ENCODE measurements at places on chromosomes 6 and 20. TPM values are rescaled to one million over a fixed set of nuclear protein-coding genes. Genes with fewer than 3 reads are reported as not detected.

- DNase-seq, result no peak
Observed at GRCh38 chr20:35888657-35889056, 65.6 kb downstream of the SCAND1 start.

The MEI4 gene
- not detected for polyA plus RNA-seq

The TP53TG5 gene
- not detected for polyA plus RNA-seq

GRCh38 chr20:846894-847278 lies 13.4 kb downstream of the FAM110A start:
- no peak for DNase-seq

The CRISP3 gene
- polyA plus RNA-seq, result not detected

- no peak for DNase-seq
Observed at GRCh38 chr6:4347877-4348276, 212.5 kb upstream of the ECI2 start.

DNA sequence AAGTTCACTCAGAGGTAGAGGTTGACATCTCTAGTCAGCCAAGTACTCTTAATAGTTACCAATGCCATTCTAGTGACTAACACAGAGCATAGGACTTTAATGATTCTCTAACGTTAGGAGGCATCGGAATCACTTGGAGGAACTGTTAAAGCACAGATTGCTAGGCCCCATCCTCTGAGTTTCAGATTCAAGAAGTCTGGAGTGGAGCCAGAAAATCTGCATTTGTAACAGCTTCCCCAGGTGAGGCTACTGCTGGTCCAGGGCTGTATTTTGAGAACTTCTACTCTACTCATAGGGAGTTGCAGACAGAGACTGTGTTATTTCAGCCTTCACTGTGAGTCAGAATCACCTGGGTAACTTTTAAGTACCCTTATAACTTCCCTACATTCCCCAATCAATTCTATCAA lies 5.7 kb downstream of the LMBRD1 start:
- DNase-seq, result no peak

The ADGRG6 gene
- 32.9 TPM for polyA plus RNA-seq

The ARMC12 gene
- polyA plus RNA-seq, result 0.56 TPM

- no peak for DNase-seq
Observed at GRCh38 chr20:37179683-37180524, 556 bp upstream of the MROH8 start.

DNA sequence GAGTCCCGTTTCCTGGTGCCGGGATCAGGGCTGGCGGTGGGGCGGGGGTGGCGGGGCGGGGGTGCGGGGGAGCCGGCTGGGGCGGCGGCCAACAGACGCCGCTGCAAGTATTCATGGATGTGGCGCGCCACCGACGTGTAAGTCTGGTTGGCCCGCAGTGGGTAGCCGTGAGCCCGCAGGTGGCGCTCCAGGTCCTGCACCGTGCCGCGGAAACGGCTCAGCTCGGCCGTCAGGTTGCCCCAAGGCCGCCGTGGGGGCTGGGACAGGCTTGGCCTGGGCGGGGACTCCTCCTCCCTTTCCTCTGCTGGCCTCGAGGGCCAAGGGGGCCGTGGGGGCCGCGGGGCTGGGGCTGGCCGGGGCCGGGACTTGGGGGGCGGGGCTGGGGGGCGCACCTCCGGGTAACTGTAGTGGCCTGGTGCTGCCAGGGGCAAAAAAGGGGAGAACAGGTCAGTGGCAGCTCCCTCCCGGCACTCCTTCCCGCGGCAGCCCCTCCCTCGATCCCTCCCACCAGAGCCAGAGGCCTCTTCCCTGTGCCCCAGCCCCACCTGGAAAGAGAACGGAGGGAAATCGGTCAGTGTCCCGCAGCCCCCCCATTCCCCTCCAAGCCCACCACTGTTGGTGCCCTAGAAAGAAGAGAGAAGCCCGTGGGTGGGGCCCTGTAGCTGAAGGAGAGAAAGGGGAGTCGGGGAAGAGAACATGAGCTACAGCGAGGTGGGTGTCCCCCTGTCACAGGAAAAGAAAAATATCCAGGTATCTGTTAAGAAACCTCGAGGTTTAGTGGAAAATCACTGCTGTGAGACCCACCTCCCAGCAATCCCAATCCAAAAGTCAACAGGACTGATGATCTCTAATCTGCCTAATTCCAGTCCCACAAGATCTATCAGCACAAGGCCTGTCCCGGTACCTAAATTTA lies 21.3 kb downstream of the TNXB start:
- no peak for DNase-seq

GRCh38 chr6:140987364-140988155 lies 1145.2 kb upstream of the GJE1 start:
- DNase-seq, result no peak

GRCh38 chr20:17295151-17295726 lies 68.4 kb downstream of the PCSK2 start:
- no peak for DNase-seq

DNA sequence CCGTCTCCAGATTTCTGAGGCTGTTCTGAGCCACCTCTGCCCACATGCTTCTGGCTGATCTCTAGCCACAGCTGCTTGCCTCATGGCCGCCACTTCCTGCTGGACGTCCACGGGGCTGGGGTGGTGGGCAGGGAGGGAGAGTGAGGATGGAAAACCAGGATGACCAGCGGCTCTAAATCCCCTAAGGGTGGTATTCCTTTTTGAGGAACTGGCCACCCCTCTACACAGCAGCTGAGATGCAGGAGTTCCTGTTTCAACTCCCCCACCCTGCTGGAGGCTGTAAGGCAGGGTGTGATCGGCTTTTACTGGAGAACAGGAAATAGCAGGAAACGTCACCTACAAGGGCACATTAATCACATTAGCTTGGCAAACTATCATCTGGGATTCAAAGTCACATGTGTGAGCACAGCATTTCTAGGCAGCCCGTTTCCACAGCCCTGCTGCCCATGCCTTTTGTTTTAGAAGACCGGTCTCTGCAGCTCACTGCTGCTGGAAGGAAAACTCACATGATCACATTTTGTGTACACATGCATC lies 181.6 kb upstream of the ECI2 start:
- peak; percentile 65 for DNase-seq

DNA sequence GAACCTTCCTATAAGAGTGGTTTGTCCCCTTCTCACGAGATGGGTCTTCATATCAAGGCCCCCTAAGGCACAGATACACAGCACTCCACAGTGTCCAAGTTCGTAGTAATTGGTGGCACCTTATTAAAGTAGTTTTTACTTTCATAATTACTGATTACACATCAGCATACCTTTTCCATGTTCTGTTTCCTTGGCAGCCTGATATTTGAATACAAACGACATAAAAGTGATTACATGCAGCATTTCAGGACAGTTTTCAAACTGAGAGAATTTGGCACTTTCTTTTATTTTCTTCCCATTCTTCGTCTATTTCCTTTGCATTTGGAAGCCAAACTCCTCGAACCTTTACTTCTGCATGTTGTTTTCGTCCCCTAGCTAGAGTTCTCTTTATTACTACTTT lies 139.7 kb downstream of the MTHFD1L start:
- DNase-seq, result no peak

The ESR1 gene
- not detected for polyA plus RNA-seq

- no peak for DNase-seq
Observed at GRCh38 chr6:105431226-105431625, 28.3 kb upstream of the PREP start.

- DNase-seq, result no peak
Observed at GRCh38 chr6:36758516-36759147, 61.0 kb downstream of the RAB44 start.

DNA sequence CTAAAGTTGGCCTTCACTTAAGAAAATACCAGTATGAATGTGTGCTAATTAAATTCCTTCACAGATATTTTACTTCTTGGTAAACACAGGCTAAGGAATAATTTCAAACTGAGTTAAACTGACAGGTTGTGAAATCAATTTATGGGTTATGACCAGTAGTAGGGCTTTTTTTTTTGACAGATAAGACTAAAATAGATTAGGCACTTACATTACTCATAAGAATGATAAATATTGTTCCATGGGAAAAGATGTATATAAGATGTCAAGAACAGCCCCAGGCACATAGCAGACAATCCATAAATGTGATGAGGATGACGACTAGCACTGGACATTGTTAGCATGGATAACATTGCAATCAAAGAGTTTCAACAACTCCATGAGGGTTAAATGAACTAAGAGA lies 22.9 kb downstream of the NT5E start:
- DNase-seq, result no peak

DNA sequence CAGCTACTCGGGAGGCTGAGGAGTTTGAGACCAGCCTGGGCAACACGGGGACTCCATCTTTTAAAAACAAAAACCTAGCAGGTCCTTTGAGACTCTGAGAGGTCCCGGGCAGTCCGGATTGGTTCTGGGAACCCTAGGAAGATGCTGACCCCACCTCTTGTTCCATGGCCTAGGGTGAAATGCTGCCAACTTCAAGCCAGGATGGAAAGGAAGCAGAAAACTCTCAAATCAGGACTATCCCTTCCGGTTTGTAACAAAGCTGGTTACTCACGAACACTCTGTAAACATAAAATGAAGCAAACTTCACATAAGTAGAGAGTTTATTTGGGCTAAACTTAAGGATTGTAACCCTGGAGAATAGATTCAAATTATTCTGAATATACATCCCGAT lies 28.0 kb downstream of the CAPN11 start:
- no peak for DNase-seq

DNA sequence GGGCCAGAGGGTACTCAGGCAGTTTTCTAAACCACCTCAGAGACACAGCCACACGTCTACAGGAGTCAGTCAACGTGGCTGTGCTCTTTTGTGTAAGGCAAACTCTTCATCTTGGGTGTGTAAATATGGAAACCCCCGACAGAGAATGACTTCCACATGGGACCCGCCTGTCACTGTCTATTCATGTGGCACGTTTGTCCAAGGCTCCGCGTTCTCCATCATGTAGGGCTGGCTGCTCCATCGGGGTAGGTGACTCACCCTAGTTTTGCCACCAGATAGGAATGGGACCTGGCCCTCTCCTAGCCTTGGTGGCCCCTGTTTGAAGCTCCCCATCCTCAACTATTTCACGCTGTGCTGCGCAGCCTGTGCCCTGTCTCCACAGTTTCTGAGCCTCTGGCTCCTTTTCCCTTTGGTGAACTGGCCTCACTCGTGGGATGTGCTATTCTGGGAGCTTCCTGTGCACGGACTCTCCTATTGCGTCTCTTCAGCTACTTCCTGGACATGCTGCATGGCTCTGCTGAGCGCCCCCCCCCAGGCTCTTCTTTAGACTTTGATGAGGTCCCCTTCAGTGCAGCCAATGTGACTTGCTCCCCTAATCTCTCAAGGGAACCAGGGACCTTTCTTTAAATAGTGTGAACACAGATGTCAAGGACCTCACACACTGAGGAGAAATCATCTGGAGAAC lies 143.2 kb upstream of the PDE10A start:
- no peak for DNase-seq

The SRMS gene
- not detected for polyA plus RNA-seq

GRCh38 chr20:43755851-43756250 lies 29.0 kb upstream of the GTSF1L start:
- peak; percentile 30 for DNase-seq

The RING1 gene
- 24.4 TPM for polyA plus RNA-seq

The ARFGEF3 gene
- 0.27 TPM for polyA plus RNA-seq

- DNase-seq, result no peak
Observed at GRCh38 chr6:170429450-170429849, 122.9 kb downstream of the FAM120B start.

DNA sequence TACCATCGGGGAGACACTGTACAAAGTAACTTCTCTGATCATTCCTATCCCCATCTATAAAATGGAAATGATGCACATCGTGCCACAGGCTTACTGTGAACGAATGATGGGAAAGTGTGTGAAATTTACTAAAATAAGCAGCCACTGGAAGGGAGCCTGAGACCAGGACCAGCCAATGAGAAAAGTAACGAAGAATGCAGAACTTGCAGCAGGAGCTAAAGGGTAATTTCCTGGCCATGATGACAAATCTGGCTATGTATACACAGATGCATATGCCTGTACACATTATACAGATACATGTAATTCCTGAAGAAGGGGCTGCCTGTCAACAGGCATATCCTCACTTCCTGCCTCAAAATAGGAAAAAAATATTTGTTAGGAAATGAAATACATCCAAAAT lies 47.4 kb downstream of the GMDS start:
- DNase-seq, result no peak

GRCh38 chr6:97919046-97919445 lies 636.0 kb upstream of the MMS22L start:
- DNase-seq, result no peak

DNA sequence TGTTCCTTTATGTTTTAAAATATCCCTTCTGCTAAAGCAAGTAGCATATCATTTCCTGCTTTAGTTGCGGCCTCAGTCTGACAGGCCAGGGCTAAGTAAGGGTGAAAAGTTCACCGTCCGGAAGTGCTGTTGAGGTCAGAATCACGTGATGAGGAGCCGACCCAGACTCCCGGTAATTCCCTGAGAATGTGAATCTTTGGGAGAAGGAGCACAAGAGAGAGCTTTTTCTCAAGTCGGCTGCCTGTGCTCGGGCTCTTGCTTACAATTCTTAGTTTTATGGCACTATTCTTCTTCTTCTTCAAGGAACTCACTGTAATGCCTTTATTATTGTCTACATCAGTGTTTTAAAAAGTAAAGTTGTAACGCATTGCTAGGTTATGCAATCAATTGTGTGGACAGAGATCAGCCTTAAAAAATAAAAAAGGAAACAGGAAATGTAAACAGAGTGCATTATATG lies 309.3 kb downstream of the PRL start:
- peak; percentile 81 for DNase-seq

The SLC17A4 gene
- not detected for polyA plus RNA-seq

DNA sequence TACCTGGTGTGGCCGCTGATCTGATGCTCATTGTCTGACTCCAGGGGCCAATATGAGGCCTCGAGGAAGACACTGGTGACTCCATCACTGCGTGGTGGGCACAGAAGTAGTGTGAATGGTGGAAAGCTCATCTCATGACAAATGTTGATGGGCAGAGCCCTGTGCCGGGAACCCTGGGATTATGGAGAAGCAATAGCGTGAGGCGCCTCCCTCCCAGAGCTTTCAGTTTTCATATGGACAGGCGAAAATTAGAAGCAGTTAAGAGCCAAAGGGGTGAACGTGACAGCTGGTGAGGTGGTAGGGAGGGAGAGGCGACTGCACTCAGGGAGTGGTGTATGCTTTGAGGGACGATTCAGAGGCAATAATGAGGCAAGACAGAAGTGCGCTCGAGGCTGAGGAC lies 39.3 kb upstream of the TTPAL start:
- no peak for DNase-seq

DNA sequence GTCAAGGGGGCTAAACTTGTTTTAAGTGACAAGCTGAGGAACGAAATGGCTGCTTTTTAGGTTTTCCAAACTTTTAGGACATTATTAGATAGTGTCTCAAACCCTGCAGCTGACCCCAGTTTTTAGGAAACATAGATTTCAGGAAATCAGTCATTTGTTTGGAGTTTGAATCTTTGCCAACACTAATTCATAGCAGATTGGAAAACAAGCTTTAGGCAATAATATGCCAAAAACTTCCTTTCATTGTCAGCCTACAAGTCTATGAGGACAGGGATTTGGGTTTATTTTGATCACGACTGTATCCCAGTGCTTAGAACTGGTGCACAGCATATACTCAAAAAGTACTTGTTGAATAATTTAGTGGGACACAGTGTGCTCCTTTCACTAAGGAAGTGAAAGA lies 123.2 kb downstream of the TINAG start:
- no peak for DNase-seq

- DNase-seq, result no peak
Observed at GRCh38 chr20:56522311-56522710, 2.2 kb upstream of the FAM209A start.

The TOX2 gene
- polyA plus RNA-seq, result 7.6 TPM

GRCh38 chr6:77463308-77463860 lies at the start of gene HTR1B:
Gene HTR1B (minus strand): TSS chr6:77463491. CDS start chr6:77463403, 88 bp downstream.
- no peak for DNase-seq

- no peak for DNase-seq
Observed at GRCh38 chr6:34393966-34394305, 1.5 kb upstream of the NUDT3 start.

The ZC3H12D gene
- 0.02 TPM for polyA plus RNA-seq

- DNase-seq, result no peak
Observed at GRCh38 chr20:17645546-17646208, 36.4 kb downstream of the RRBP1 start.
